ENCODE measurements at places on chromosomes 2 and 18.

DNA sequence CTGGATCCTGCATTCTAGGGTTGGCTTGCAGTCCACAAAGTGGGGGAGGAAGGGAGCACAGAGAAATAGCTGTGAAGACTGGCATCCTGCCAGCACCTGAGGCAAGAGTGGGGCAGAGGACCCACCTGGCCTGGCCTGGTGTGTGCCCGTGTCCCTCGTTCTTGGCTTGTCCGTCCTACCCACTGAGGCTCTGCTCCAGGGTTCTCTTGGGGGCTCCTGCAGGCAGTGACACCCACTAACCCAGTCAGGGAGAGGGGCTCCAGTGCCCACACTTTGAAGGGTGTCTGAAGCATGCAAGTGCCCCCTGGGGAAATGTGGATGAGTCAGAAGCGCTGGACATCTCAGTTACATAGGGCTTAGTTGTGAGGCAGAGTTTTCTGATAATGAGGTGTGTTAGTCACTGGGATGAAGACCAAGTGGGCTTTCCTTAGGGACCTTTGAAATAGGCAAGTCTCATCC is 79.4 kb downstream of the SLC4A3 start:
- DNase-seq: no peak

DNA sequence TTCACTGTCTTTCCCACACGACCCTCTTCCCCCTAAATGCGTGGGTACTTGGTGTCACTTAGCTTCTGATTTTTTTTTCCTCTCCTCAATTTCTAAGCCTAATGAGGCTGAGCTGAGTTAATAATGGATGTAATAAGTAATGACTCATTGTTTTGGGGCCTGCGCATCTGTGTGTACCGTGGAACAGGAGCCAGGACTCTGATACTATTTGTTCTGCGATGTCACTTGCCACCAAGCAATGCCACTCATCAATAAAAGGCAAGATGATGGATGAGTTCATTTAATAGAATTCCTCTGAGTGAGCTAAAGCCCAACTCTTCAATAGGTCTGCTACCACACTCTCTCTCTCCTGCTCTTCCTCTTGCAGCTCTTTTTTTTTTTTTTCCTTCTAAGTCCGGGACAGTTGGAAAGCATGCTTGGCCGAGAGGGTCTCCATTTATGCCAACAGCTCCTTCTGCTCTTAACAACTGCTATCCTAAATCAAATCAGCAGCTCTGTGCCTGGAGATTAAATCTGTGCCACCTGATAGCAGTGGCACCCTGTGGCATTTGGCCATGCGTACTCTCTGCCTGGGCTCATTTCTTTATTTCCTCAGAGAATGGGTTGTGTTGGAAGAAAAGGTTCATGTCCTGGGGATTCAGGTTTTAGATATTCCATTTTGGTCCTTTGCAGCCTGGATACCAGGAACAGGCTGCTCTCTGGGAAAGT is 1284.2 kb upstream of the PIK3C3 start:
- no peak for DNase-seq

DNA sequence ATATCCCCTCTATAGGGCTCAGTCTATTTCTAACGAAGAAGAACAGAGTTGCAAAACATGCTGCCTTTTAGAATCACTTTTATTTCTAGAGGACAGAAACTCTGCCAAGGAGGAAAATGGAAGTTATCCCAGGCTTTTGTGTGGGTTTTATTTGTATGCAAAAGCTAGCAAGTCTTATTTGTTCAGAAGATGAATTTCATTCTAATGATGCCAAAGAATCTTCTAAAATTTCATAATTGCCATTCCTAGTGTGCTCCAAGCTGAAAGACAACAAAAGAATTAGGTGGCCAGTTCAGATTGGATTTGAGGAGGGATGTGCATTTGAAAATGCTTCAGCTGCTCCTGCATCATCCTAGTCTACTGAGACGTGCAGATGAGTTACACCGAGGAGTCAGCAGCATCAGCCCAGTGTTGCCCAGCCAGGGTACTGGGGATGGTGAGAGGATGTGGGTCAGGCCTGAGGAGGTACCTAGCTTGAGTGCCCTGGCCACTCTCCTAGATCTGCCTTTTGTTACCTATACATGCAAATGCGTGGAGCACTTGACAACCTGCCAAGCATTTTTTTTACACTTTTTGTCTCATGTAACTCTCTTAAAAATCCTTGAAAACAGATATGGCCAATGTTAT is 80.1 kb downstream of the KCNS3 start:
- no peak for DNase-seq

DNA sequence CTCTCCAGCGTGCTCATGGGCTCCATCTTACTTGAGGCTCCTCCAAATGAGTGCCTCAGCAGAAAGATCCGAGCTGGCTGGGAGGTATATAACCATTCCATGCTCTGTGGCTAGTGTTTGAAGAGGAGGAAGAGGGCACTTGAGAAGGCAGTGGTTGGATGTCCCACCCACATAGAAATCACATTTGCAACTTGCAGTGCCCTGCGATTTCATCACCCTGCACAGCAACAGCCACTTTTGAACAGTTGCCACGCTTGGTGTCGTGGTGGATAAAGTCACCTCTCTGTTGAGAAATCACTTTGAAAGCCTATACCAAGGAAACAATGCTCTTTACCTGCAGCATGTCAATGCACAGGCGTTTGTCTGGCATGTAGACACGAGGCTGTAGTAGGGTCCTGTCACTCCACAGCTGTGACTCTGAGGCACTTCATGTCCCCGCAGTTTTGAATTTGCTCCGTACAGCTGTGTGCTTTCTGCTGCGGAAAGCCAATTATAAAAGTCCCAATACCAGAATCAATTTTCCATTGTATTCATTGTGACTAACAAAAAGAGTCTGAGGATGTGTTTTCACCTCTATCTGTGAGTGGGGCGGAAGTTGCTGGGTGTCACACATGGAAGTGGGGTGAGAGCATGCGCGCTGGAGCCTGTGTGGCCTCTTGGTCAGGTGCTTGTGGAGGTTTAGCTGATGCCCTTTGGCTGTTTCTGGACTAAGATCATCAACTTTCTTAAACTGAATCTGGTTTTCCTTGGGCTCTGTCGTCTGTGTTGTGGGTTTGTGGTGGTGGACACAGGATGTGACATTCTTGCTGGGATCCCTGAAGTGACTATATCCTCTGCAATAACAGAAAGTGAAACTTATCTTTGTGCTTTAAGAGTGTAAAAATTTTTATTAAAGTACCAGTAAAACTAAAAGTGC is 2.8 kb downstream of the CNDP2 start:
- no peak for DNase-seq

DNA sequence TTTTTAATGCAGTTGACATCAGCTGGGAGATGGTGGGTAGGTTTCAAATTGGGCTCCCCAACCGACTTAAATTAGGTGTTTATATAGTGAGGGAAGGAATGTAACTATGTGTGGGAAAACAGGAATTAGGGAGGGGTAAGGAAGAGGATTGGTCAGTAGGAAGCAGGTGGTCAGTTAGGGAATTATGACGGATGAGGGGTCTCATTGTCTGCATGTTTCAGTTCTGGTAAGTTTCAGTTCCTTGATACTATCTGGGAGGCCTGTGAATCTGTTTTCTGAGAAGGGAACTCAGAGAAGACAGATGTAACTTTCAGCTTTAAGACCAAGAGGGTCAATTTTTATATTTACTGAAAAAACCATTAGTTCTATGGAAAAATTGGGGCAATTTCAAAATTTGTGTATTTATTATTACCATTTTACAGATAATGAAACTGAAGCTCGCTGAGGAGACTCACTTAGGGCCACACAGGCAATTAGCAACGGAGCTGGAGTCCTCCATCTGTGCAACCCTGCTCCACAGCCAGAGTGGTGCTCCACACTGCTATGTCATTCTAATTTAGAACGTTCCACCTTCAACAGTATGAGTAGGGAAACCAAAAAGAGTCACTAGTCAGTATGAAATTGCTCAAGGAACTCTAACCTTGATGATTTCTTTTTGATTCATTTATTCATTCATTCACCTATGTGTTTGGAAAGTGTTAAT is 36.0 kb upstream of the CCDC195 start:
- DNase-seq: no peak

- DNase-seq: peak; percentile 30
Measured at GRCh38 chr2:192146069-192147015, 48.4 kb downstream of the TMEFF2 start.

- no peak for DNase-seq
Measured at GRCh38 chr2:216932863-216933548, 73.1 kb upstream of the TNP1 start.

DNA sequence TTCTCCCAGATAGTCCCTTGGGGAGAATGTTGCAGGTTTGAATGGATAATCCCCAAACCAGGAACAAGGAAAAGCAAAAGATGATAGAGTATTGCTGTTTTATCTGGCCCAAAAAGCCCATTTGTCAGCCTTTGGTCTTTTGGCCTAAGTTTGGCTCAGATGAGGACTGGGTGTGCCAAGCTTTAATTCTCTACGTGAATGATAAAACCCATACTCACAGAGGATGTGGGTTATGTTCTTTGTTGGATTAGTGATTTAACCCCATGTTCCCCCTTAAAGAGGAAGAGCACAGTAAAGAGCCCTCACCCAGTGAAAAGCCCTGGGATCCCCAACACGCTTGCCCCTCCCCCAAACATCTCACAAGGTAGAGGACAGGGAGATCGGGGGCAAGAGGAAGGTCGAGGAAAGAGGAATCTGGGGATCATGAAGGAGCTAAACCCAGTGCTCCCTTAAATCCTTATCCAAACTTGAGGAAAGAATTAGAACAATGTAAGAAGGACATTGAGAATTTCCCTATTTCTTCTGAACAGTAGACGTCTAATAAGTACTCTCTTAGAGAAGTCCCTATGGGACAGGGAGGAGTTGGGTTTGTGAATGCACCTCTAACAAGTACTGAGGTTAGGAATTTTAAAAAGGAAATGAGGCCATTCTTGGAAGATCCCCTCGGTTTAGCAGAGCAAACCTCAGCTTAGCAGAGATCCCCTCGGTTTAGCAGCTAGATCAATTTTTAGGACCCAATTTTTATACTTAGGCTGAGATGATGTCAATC is 105.0 kb downstream of the HIBCH start:
- no peak for DNase-seq

- DNase-seq: no peak
Measured at GRCh38 chr2:95346738-95347671, 49.9 kb downstream of the KCNIP3 start.

GRCh38 chr18:69770238-69770637 is 177.4 kb downstream of the CD226 start:
- DNase-seq: no peak

GRCh38 chr18:24633121-24633520 is 172.7 kb downstream of the HRH4 start:
- DNase-seq: no peak

DNA sequence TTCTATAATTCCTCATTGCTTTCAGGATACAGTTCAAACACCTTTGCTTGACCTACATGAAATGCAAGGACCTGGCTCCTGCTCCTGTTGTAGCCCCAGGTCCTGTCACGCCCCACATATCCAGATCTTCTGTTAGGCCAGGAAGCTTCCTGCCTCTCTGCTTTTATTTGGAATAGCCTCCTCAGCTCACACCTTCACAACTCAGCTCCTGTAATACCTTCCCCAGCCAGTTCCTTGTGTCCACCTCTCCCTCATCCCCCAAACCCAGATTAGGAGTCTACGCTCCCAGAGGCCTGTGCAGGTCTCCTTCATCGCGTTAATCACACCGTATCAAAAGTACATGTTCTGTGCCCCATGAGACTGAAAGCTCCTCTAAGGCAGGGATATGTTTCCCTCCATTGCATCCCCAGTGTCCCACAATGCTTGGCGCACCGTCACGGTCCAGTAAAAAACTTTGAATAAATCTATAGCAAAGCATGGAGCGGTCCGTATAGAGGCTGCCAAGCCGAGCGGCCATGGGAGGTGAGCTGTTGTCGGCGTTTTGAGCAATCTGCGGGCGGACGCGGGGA is 371 bp downstream of the MDH1B start:
- no peak for DNase-seq

GRCh38 chr2:206217743-206218142 is 56.7 kb upstream of the ZDBF2 start:
- DNase-seq: no peak

DNA sequence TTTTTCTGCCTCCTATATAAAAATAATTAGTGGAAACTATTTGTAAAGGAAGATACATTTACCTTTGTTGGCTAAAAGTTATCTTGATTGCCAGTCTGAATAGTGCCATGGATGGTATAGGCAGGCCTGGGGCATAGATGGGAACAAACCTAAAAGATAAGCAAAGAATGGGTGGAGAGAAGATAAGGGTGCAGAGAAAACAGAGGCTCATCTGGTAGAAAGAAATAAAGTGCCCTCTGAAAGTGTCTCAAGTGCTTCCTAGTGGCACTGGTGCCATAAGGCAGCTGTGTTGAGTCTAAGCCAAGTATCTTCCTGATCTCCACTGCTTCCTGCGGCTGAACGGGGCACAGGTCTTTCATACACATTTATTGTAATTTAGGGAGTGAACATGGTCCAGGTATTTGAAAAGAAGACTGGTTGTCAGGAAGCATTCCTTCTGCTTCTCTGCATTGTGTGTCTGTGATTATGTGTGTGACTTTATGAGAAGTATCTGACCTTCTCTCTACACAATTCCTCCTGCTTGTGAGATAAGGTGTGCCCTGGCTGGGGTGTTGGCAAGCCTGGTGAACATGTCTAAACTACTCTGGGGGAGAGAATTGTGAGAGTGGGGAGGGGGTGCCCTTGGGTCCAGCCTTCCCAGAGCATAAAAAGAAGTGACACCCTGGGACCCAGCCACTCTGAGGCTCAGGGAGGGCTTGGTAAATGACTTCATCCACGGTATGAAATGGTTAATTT is 280.5 kb downstream of the CAMKMT start:
- no peak for DNase-seq

- no peak for DNase-seq
Measured at GRCh38 chr2:128384956-128385355, 66.3 kb upstream of the HS6ST1 start.

GRCh38 chr2:154686162-154686561 is 12.3 kb upstream of the KCNJ3 start:
- DNase-seq: no peak

- peak; percentile 58 for DNase-seq
Measured at GRCh38 chr18:54357082-54357659, 487 bp downstream of the STARD6 start.

DNA sequence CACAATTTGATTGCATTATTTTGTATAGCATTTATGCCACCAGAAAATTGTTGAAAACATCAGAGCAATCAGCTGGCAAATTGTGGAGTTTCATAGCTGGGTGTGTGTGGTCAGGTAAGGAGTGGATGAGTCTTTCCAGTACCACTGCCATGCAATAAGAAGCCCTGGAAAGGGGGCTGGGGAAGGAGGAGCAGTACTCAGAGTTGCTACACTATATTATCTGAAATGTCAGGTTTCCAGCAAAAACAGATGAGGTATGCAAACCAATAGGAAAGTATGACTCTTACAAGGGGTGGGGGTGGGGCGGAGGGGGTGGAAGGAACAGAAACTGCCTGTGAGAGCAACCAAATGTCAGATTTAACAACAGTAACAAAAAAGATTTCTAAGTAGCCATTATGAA is 112.2 kb downstream of the SOS1 start:
- no peak for DNase-seq

DNA sequence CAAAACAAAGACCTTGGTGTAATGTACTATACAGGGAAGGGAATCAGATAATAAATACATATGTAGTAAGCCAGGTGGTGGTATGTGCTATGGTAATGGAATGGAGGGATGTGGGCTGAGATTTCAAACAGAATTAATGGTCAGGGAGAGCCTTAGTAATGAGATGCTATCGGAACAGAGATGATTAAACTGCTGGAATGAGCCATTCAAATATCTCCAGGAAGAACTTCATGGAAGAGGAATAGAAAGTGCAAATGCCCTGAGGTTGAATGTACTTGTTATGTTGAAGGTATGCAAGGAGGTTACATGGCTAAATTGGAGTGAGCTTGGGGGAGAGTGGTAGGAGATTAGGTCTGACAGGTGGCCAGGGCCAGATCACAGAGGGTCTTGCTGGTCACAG is 5.1 kb downstream of the SERPINB11 start:
- DNase-seq: no peak
